ENCODE measurements at places on chromosomes 4 and X.

GRCh38 chr4:56739066-56739777, 58.1 kb upstream of the HOPX start:
- DNase-seq, result no peak

DNA sequence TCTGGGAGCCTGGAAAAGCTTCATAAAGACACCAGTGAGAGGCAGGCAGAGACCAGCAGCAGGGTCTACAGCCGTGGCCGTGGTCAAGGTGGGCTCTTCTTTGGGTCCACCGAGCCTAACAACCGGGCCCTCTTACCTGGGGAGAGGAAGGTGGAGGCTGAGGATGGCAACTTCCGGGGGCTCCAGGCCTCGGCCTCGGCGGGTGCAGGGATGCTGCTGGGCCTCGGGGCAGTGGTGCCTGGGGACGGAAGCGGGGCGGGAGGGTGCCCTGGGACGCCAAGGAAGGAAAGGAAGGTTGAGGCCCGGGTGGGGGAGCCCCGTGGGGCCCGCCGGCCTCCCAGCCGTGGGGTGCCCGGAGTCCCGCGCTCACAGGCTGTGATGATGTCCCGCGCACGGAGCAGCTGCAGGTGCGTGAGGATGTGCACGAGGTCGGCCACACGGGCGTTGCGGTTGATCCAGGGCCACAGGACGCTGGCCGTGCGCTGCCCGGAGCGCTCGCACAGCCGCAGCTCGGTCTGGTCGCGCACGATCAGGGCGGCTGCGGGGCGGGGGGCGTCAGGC, 561 bp downstream of the IRAK1 start:
- no peak for DNase-seq

GRCh38 chr4:1193206-1194009, 21.0 kb upstream of the SPON2 start:
- no peak for DNase-seq

GRCh38 chrX:23670528-23670927, 3.2 kb downstream of the PRDX4 start:
- DNase-seq, result no peak

- DNase-seq, result peak; percentile 28
These were observed 21.7 kb upstream of the CD38 start for GRCh38 chr4:15756361-15756861.
